ENCODE measurements at places on chromosomes 12 and 14. TPM values are rescaled to one million over a fixed set of nuclear protein-coding genes. Genes with fewer than 3 reads are reported as not detected.

GRCh38 chr14:101476258-101476915 is 84.9 kb upstream of the DIO3 start:
- DNase-seq: no peak

Gene BICDL1
- 0.89 TPM for total RNA-seq

DNA sequence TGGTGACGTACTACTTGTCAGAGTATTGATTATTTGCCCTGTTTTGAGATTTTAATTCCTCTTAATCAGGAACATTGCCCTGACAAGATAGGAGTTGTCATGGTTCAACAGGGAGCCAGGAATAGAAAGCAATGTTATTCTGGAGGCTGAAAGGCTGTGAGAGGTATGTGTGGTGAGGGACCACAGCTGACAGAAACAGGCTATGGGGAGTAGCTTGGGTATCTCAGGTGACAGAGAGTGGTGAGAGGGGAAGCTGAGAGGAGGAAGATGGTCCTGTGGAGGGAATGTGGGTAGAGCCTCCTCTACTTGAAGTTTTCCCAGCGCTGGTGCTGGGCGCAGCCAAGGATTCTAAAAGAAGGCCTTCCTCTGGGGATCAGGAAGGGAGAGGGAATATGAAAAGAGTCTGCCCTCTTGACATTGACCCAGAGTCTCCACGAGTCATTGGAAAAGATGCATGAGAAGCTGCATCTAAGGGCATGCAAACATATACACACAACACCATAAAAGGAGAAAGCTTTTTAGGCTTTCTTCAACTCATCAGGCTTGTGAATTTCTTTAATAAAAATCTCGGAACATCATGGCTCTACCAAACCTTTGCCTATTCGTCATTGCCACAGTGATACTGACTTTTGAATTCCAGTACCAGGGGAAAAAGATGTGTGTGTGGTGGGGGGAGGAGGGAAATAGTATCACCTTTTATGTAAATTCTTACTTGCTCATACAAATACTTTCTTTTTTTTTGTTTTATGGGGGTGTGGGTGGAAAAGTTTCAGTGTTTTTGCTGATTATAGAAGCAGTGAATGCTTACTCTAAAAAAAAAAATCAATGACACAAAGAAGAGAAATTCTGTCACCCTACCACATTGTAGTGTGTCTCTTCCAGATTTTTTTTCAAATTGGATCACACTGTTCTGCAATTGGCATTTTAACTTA is 39.9 kb upstream of the DHRS7 start:
- no peak for DNase-seq

Gene CCDC197
- not detected for total RNA-seq

- DNase-seq: peak; percentile 22
Observed at GRCh38 chr14:39467889-39468524, 35.8 kb upstream of the FBXO33 start.

DNA sequence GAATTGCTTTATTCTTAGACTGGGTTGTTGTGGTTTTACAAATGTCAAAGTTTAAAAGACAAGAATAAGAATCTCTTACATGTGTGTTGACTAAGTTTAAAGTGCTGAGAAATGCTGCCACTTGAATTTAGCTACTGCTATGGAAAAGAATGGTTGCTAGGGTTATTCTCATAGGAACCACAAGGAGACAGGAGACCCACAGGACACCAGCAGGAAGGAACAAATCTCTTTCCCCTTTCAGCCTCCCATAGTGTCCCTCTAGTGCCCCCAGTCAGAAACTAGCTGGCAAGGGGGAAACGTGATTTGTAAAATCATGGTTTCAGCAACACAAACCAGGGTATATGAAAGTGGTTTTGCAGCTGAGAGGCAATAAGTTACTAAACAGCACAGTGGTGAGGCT is 102.7 kb downstream of the ST8SIA1 start:
- DNase-seq: peak; percentile 10

- DNase-seq: peak; percentile 97
Observed at GRCh38 chr12:58420503-58420902, 479.1 kb downstream of the ATP23 start.

Gene ZDHHC22
- total RNA-seq: 0.02 TPM

DNA sequence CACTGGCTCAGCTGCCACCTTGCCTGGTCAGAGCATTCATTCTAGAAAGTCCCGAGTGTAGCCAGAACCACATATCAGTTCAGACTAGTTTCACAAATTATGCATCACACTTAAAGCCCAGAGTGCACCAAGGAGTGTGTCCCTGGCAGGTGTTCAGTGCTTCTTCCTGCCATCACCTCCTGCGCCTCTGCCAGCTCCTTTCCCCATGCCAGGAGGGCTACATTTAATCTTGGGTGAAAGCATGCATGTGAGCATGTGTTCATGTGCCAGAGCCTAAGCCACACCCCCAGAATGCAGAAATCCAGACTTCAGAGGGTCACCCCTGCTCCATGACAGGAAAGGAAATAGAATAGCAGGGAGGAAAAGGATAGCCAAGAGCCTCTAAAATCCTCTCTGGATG is 381.6 kb downstream of the DPF3 start:
- no peak for DNase-seq

- peak; percentile 96 for DNase-seq
Observed at GRCh38 chr12:68240079-68240478, 13.3 kb downstream of the IL22 start.

Gene ZNF740
- total RNA-seq: 11.7 TPM

Gene SLCO1B1
- 0.27 TPM for total RNA-seq

DNA sequence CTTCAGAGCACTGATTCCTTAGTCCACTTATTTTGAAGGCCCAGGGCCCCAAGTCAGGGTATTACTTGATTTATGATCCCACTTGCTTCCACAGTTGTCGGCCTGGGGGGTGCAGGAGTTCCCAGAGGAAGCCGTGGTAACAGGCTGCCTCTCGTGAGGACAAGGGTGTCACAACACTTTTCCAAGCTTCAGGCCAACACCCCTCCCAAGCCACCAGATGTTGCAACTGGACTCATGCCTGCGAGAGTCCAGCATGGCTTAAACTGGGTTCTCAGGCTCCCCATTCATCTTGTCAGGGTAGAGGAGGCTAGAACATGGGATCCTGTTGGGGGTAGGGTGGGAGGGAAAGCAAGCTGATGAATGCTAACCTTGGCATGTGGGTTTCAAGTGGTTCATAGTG is 56.1 kb downstream of the BMP4 start:
- DNase-seq: no peak

- DNase-seq: no peak
Observed at GRCh38 chr12:109958374-109958773, 37.8 kb downstream of the GIT2 start.

Gene TROAP
- 31.3 TPM for total RNA-seq

- DNase-seq: no peak
Observed at GRCh38 chr14:86815341-86815740, 1177.6 kb downstream of the GALC start.

DNA sequence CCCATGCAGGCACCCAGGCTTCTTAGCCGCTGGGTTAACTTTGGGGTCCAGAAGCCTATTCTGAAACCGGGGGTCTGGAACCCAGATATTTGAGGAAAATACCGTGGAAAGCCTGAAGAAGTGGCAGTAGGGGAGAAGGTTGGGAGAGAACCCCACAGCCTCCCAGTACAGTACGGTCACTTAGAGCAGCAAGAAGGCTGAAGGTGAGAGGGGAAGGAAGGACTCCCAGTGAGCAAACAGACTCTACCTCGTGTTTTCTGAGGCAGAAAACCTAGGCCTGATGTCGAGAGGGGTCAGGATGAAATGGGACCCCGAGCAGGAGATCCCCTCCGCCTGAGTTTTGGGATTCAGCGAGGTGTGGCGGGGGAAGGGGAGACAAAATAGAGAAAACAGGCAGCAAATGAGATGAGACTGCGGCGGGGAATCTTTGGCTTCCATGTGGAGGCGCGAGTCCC is 10.7 kb upstream of the CALCOCO1 start:
- DNase-seq: no peak

All from M059J (cell line).